ENCODE measurements at places on chromosomes 6 and 20.

GRCh38 chr20:48295445-48295903, 510.2 kb upstream of the SULF2 start:
- DNase-seq: peak; percentile 94

- DNase-seq: no peak
Measured at GRCh38 chr6:72841195-72841594, 219.3 kb downstream of the KCNQ5 start.

DNA sequence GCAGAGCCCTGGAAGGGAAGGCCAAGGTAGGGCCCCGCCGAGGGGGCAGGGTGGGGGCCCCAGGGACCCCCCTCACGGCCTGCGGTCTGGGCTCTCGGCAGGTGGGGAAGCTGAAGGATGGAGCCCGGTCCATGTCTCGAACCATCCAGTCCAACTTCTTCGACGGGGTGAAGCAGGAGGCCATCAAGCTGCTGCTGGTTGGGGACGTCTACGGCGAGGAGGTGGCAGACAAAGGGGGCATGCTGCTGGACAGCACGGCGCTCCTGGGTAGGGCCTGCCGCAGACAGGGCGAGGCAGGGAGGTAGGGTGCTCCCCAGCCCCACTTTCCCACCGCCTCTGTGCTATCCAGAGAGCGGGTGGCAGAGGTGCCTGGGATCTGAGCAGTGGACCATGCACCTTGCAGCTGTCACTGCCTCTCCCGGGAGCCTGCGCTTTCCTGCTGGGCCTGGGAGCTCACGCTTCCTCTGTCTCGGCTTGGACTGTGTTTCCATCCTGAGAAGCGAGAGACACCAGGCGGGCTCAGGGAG, 83.1 kb downstream of the SYNJ2 start:
- DNase-seq: no peak

GRCh38 chr6:39301606-39302005, 12.6 kb downstream of the KCNK17 start:
- no peak for DNase-seq

- DNase-seq: no peak
Measured at GRCh38 chr20:32567384-32568178, 17.6 kb downstream of the NOL4L start.

DNA sequence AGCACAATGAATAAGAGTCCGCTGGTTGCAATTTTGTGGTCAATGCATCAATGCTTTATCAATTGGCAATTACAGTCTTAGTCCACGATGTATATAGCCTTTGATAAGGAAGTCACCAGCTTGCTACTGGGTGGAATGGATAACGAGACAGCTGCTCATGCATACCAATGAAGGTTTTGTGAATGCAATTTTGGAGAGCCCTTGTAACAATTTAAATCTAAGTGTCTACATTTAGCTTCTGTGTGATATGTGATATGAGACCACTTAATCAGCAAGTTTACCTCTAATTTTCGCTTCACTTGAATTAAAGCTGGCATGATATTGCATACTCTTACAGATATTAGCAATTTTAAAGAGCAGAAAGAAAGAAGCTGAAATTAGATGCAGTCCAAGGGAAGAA, 543.9 kb downstream of the RNF144B start:
- no peak for DNase-seq

DNA sequence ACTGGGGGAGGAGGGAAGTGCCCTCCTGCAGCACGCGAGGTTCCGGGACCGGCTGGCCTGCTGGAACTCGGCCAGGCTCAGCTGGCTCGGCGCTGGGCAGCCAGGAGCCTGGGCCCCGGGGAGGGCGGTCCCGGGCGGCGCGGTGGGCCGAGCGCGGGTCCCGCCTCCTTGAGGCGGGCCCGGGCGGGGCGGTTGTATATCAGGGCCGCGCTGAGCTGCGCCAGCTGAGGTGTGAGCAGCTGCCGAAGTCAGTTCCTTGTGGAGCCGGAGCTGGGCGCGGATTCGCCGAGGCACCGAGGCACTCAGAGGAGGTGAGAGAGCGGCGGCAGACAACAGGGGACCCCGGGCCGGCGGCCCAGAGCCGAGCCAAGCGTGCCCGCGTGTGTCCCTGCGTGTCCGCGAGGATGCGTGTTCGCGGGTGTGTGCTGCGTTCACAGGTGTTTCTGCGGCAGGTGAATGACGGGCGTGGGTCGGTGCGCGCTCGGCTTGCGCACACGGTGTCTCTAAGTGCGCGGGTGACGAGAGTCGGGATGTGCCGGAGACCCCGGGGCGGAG, at the start of gene CDKN1A:
Gene CDKN1A, plus strand, starts transcription at position 227 of the 555 bp plus-strand sequence. CDS start 5,388 bp downstream, outside the sequence.
- DNase-seq: peak; percentile 98

DNA sequence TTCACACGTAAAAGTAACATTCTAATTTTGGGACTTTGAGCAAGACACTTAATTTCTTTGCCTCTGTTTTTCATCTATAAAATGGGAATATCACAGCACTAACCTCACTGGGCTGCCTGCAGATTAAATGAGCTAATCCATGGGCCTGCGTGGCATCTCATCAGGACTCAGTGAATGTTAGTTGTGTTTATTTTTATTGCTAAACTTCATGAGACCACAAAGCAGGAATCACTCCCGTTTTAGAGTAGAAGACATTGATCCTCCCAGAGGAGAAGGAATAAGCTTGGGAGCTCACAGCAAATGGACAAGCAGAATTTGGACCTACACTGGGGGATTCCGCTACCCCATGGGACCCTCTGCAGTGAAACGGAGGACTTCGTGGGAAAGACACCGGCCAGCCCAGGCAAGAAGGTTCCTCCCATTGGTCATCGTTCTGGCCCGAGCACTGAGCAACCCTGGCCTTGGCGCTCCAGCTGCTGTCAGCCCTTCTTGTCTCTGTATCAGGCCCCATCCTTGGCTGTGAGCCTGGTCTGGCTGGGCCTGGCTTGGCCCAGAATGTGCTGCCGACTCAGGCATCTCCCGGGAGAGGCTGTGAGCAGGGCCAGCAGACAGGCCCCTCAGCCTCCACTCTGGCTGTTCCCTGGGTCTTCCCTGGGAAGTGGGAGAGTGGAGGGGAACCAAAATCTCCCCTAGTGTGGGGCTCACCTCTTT, 79.8 kb downstream of the NFATC2 start:
- DNase-seq: peak; percentile 78

GRCh38 chr20:19775353-19776253, 17.5 kb downstream of the RIN2 start:
- peak; percentile 31 for DNase-seq

GRCh38 chr6:166472636-166473035, 89.9 kb upstream of the MPC1 start:
- DNase-seq: no peak

DNA sequence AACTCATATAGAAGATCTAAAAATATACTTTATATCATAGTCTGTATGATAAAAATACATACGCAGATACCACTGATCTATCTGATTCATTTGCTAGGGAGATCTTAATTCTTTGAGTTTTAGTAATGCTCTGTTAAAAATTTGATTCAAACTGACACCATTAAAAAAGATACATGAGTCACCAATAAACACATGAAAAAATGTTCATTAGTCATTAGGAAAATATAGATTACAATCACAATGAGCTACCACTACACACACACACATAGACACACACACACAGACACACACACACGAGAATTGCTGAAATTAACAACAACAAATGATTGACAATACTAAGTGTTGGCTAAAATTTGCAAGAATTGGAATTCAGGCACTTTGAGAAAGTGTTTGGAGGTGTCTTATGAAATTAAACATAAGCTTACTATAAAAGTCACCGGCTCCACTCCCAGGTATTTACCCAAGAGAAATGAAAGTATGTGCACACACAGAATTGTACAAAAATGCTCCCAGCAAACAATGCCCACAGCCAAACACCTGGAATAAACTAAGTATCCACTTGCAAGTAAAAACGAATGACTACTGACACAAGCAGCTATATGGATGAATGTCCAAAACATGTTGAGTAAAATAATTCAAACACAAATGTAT, 117.7 kb upstream of the GGTLC1 start:
- DNase-seq: no peak

DNA sequence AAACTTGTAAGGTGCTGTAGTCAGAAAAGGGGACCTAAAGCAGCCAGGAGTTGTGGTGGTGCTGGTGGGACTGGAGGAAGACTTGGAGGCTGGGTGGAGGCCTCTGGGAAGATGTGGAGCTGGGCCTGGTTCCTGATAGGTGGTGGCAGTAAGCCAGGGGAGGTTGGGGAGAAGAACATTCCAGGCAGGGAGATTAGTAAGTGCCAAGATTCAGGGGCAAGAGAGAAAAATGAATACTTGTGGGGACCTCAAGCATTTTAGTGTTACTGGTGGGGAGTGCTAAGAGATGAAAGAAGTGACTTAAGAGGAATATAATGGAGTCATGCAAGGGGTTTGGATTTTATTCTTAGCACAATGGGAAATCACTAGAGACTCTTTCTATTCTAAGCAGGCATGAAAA, 79.0 kb upstream of the B3GAT2 start:
- DNase-seq: no peak

DNA sequence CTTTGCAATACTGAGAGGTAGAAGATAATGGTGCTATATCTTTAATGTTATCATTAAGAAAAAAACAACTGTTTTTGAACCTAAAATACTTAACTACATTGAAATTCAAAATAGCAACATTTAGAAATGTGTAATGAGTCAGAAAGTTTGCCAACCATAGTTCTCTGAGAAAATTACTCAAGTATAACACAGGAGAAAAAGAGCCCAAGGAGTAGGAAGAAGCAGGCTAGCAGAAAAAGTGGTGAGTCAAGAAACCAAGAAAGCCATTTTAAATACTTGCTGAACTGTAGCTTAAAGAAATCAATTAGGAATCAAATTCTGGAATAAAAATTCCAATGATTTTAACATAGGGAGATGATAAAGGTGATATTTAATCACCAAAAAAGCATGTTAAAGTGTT, 181.0 kb upstream of the RSPO3 start:
- peak; percentile 60 for DNase-seq

- DNase-seq: peak; percentile 61
Measured at GRCh38 chr20:46701556-46701955, 7.9 kb upstream of the SLC2A10 start.

DNA sequence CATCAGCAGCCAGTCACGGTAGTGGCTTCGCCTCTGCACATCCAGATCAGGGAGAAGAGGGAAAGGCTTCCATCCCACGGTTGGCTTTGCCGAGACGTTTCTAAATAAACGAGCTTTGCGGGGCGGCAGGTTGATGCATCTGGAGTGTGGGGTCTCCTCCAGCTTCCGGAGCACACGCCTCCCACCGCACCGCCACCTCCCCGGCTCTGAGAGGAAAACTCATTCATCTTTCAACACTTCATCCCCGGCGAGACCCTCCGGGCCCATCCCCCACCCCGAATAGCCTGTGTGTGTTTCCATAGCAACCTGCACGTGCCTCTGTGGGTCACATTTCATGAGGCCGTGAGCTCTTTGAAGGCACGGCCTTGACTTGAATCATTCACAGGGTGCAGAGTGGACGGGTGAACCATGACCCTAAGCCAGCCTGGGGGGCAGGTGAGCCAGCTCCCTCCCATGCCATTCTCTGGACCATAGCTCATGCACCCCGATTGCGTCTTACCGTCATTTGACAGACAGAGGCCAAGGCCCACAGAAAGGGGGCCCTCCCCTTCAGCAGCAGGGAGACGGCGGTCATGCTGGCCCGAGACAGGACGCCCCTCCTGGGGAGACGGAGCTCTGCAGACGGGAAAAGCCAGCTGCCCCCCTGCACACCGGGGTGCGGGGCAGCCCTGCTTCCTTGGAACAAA, 16.2 kb upstream of the CHRNA4 start:
- no peak for DNase-seq

DNA sequence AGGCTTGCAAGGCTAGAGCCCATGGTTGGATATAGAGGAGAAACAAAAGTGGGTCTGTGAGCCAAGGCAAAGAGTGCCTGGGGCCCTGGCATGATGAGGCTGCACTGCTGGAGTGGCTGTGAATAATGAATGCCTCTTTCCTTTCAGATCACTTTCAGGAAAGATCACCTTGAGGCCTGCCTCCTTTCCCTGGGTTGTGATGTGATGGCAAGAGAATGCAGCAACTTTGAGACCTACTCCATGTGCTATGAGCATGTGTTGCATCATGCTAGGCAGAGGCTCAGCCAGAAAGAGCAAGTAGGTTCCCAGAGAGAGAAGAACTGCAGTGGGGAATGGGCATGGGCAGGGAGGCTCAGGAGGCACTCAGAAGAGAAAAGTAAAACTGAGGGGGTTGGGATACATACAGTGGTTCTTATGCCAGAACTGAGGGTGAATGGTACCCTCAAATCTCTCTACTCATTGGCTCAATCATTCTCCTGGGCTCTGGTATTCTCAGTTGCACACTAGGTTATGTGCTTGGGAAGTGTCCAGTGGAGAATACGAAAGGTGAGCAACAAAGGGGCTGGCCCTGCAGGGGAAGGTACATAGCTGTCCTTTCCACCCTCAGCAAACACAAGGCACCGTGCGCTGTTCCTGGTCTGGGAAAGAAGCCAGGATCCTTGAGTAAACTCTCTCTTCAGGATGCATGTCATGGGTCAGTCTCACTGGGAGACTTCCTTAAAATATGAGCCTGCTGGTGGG, 45.9 kb downstream of the CD164 start:
- peak; percentile 6 for DNase-seq

DNA sequence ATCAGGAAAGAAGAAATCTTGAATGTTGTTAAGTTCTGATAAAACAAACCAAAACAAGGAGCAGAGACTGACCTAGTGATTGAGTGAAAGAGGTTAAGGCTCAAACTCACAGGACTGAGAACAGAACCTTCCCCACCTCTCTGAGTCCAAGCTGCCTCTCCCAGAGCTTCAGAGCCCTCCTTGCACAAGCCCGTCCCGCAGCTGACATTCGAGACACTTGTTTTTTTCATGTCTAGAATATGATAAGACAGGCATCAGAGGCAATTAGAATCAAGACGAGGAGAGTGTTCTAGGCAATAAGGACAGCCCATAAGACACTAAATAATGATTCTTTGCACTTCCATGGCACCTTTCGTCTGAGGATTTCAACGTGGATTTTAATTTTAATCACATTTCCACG, 140.6 kb downstream of the PXDC1 start:
- no peak for DNase-seq

DNA sequence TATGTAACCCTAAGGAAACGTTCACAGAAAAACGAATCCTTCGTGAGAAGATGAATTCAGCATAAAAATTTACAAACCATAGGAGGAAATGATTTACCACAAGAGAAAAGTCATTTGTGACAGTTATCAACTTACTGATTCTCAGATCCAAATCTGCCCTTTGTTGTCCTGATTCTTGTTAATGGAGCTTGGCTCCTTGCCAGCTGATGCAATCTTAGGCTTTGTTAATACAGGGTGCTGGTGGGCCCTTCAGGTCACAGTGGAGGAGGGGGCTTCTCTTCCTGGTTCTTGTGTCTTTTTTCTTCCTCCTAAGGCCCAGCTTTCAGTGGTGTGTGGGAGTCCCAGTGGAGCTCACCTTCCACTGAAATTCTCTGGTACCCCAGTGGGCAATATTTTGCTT, 108.4 kb upstream of the MAP3K7 start:
- DNase-seq: no peak

- DNase-seq: peak; percentile 94
Measured at GRCh38 chr20:19815553-19815991, 57.5 kb downstream of the RIN2 start.

All from adipocyte (in vitro differentiated cells).